ENCODE measurements at places on chromosomes 4 and X.

GRCh38 chrX:48794340-48794910 lies 7.4 kb upstream of the HDAC6 start:
- DNase-seq: no peak

DNA sequence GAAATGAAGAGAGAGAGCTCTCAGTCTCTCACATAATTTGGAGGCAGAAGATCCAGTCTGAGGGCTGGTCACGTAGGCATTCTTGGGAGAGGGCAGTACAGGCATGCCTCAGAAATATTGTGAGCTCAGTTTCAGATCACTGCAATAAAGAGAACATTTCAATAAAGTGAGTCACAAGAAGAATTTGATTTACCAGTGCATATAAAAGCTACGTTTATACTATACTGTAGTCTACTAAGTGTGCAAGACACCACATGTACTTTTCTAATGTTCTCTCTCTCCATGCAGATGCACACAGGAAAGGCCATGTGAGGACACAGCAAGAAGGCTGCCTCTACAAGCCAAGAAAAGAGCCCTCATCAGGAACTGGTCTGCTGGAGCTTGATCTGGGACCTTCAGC lies 583.5 kb upstream of the FAT1 start:
- no peak for DNase-seq

DNA sequence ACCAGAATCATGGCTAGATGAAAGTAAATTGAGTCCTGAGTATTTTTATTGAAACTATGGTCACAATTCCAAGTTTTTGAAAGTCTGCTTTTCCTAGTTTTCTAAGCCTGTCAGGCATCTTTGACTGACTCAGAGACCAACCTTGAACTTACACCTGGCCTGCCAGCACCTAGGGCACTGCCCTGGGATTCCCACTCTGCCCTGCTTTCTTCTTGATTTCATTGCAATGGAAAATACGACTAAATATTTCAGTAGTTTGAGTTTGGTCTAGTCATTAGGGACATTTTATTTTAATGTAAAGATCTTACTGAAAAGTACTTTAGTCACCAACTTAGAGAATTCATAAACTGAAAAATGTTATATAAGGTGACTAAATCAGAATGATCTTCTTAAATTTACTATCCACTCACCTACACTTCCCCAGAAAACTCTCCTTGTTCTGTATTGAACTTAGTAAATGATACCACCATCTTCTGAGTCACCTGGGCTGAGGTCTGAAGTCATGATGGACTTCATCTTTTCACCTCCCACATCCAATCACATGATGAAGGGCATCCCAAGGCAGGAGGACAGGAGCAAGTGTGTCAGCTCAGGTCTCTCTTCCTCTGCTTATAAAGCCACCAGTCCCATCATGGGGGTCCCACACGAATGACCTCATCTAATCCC lies 11.6 kb upstream of the PYURF start:
- DNase-seq: no peak

GRCh38 chr4:47703956-47704355 lies 133.9 kb downstream of the CORIN start:
- no peak for DNase-seq

GRCh38 chr4:124804041-124804440 lies 91.5 kb upstream of the ANKRD50 start:
- no peak for DNase-seq

DNA sequence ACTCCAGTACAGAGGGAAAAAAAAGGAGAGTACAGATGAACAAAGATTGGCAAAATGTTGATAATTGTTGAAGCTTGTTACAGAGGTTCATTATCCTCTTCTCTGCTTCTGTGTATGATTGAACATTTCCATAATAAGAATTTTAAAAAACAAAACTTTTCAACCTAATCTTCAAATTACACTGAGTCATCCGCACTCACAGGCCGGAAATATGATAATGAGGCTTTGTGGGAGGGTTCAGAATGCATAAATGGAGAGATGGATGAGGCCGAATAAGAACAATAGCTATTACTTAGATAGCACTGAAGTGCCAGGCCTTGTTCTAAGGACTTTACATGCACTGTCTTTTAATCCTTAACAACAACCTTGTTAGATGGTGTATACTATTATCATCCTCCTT lies 4.6 kb upstream of the ERCC6L start:
- no peak for DNase-seq

Measured in NCI-H1417 treated with DMSO at 0.1 percent for 48 hours (cell line).